Mesangial cell (primary cell): ENCODE measurements at places on chromosomes 16 and 17. TPM values are rescaled to one million over a fixed set of nuclear protein-coding genes. Genes with fewer than 3 reads are reported as not detected.

SDR42E1 gene
- 5.5 and 6.5 TPM in 2 replicates for total RNA-seq

RAB11FIP4 gene
- 2.6 and 10.5 TPM in 2 replicates for total RNA-seq

VAT1L gene
- 0.98 and 2.5 TPM in 2 replicates for total RNA-seq

PRR11 gene
- total RNA-seq, result 8.6 and 61.8 TPM in 2 replicates

CDK5R1 gene
- 2.1 and 3.0 TPM in 2 replicates for total RNA-seq

ZNF469 gene
- total RNA-seq, result 8.5 and 11.7 TPM in 2 replicates

FOXJ1 gene
- total RNA-seq, result 0.81 and 5.8 TPM in 2 replicates

OR2C1 gene
- not detected in 2 replicates for total RNA-seq

MT3 gene
- total RNA-seq, result not detected in 2 replicates
